T-helper 9 cell (primary cell): ENCODE measurements at places on chromosomes 4 and X.

GRCh38 chr4:148240241-148240640, 202.0 kb downstream of the NR3C2 start:
- no peak for DNase-seq

DNA sequence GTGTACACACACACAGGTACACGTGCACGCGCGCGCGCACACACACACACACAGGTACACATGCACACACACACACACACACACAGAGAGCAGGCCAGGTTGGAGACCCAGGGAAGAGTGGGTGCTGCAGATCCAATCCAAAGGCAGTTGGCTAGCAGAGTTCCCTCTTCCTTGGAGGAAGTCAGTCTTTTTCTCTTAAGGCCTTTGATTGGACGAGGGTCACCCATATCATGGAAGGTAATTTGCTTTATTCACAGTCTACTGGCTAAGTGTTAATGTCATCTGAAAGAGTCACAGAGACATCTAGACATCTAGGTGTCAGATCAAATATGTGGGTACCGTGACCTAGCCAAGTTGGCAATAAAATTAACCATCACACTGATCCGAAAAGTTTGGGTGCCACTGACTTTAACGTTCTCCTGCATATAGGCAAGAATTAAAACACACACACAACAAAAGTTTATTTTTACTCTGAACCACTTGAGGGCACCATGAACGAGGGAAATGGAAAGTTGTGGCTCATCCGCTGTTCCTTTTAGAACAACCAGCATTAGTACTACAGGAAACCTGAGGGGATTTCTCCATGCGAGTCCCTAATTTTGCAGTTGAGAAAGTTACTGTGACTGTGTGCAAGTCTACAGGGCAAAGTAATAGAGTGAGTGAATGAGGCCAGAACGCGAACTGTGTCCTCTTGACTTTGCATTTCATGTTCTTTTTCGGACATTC, 66.0 kb upstream of the STOX2 start:
- DNase-seq, result no peak

- no peak for DNase-seq
These were observed 191.6 kb upstream of the GALNTL6 start for GRCh38 chr4:171621646-171622045.

GRCh38 chrX:39401483-39402110, 600.3 kb downstream of the MID1IP1 start:
- no peak for DNase-seq

GRCh38 chr4:82097504-82097903, 276.3 kb downstream of the HNRNPD start:
- DNase-seq, result no peak

DNA sequence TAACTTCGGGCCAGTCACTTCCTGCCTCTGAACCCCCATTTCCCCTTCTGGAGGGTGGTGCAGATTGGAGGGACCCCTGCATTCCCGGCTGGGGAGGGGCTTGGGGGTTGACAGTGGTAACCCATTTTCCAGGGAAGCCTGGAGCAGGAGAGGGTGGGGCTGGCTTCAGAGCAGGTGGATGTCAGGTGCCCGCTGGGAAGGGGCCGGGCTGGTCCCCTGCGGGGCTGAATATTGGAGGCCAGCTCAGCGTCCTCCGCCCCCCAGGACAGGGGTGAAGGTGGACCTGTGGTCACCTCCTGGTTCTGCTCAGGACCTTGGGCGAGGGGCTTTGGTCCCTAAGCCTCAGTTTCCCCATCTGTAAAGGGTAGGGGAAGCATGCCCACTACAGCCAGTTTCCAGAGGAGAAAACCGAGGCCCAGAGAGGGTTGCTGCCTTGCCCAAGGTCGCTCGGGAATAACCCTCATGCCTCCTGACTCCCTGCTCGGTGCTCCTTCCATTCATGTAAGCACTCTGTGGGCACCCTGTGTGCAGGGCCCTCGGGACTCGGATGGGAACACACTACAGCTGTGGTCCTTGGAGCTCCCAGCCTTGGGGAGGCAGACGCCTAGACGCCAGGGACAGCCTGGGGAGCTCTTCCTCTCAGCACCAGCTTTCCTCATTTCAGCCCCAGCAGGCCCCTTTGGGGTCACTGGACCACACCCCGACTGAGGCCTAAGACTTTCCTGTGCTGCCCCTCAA, 683 bp downstream of the MAN2B2 start:
- DNase-seq, result no peak

GRCh38 chr4:167721617-167722486, 370.5 kb upstream of the ANXA10 start:
- DNase-seq, result no peak

GRCh38 chr4:153929675-153930074, 140.8 kb upstream of the SFRP2 start:
- no peak for DNase-seq

GRCh38 chrX:18721683-18722499, 14.4 kb downstream of the PPEF1 start:
- DNase-seq, result no peak

GRCh38 chrX:107675823-107676555, 47.7 kb downstream of the PRPS1 start:
- no peak for DNase-seq

DNA sequence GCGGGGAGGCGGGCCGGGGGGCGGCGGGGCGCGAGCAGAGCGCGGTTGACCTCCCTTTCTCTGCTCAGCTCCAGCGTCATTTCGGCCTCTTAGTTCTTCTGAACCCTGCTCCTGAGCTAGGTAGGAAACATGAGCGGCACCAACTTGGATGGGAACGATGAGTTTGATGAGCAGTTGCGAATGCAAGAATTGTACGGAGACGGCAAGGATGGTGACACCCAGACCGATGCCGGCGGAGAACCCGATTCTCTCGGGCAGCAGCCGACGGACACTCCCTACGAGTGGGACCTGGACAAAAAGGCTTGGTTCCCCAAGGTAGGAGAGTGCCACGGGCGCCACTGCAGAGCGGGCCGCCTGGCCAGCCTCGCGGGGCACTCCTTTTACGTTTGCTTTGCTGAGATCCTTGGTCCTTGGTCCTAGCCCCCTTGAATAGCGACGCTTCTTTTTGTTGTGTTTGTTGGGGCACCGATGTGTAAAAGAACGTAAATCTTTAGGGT, at the start of gene HTATSF1:
Gene HTATSF1, plus strand, starts transcription at position 37 of the 497 bp plus-strand sequence. Its CDS starts 93 bp downstream, at position 130.
- DNase-seq, result no peak

DNA sequence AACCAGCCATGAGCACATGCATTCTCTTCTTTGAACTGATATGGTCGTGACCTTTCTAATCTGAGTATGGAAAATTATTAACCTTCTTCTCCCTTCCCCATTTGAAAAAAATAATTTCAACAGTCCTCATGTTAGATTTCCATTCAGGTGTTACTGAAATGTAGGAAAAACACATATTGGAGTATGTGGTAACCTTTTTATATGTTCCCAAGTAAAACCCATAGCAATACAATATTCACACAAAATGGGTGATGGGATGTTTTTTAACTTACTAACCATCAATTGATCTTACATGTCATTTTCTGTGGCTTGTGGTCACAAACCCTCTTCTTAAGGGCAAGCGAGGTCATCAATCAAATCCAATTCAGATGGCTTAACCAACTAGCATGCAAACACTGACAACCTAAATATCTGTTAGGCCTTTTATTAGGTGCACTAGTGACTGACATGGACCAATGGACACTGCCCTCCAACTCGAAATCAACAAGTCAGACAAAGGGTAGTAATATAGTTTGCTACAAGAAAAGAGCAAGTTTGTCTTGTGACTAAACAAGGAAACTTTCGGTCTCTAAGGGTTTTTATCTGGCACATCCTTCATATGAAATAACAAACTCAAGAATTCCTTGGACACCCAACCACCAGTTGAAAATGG, 74.3 kb downstream of the CAMK2D start:
- DNase-seq, result no peak

- DNase-seq, result no peak
These were observed 125.7 kb downstream of the CAMK2D start for GRCh38 chr4:113635739-113636437.

DNA sequence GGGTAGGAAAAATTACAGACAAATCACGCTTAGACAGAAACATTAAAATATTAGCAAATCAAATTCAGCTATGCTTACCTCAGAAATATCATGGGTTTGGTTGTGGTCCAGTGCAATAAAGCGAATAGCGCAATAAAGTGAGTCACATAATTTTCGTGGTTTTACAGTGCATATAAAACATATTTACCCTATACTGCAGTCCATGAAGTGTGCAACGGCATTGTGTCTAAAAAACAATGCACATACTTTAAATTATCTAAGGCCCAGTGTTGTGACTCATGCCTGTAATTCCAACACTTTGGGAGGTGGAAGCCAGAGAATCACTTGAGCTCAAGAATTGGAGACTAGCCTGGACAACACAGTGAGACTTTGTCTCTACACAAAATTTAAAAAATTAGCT, 195.7 kb upstream of the IL1RAPL1 start:
- DNase-seq, result no peak

DNA sequence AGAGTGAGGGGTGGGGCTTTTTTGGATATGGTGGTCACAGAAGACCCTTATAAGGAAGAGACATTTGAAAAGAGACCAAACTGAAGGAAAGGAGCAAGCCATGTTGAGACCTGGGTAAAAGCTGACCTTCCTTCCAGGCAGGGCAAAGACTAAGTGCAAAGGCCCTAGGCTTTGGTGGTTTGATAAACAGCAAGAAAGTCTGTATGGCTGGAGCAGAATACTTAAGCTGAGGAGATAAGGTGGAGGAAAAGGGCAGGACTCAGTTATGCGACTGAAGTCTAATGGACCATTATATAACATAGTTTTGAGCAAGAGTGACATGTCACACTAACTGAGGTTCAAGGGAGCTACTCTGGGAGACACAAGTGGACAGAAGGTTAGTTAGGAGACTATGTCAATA, 20.0 kb downstream of the SH3RF1 start:
- no peak for DNase-seq

DNA sequence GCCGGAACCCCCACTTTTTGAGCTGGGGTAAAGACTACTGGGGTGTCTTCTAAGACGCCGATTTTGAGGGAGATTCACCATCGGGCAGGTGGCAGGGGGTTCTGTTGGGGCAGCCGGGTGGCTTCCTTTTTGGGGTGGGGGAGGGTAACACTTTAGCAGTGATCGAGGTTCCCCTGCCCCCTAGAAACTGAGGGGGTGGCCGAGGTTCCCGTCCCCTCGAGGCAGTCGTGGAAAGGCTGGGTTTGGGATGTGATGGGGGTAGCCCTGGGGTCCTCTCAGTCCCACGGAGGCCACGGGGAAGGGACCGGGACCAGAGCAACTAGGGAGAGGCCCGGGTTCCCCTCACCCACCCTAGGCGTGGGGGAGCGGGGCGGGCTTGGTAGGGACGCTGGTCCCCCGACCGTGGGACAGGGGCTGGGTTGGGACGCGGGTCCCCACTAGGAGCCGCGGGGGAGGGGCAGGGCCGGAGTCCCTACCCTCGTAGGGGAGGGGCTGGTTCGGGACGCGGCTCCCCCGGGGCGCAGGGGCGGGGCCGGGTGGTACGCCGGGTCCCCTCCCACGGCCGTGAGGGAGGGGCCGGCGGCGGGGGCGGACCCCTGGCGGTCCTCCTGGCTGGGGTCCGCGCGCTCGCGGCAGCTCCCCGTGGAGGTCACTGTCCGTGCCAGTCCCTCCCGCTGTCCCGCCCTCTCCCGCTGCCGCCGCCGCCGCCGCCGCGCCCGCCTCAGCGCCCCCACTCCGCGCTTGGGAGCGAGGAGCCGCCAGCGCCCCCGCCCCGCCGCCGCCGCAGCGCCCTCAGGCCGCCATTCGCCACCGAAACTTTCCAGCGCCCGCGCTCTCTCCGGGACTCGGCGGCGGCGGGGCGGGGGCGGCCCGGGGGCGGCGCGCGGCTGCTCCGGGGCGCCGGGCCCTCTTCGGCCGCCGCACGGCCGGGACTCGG, at the start of gene TBL1X:
Gene TBL1X, plus strand, starts transcription at position 624 of the 937 bp plus-strand sequence. CDS start 188,529 bp downstream, outside the sequence.
- DNase-seq, result peak; percentile 45
